ENCODE measurements at places on chromosomes 11 and 22.

DNA sequence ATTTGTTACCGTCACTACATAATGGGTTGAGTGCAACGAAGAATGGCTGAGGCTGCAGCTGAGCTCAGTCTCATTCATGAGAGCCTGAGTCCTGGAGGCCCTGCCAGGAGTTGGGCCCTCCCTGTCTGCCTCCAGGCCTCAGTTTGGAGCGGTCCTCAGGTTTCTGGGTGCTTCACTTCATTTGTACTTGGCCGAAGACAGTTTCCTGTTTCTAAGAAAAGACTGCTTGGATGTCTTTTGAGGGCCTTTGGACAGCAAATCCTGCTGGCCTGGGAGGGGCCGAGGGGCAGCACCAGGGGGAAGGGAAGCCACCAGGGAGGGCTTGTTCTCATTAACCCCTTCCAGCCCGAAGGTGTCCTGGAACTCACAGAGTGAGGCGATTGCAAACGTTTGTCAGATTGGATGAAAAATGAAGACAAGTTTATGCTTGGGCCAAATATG is 163.1 kb downstream of the ETS1 start:
- no peak for DNase-seq

GRCh38 chr11:27485930-27486773 is 13.6 kb upstream of the LGR4 start:
- DNase-seq = no peak

DNA sequence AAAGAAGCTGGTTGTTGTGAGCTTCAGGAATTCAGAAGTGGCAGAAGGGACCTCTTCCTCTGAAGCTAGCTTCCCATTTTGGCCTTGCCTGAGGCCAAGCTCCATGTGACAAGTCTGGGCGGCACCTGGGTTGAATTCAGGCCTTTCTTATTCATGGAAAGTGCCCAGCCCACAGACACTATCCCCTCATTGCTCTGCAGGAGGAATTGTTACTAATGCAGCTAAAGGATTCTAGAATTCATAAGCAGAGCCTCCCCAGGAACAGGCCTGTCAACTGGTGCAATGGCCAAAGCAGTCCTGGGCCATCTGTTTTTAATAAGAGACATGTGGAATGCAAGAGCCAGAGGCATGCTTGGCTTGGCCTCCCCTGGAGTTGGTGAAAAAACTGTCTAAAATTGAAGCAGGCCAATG is 71.4 kb downstream of the SLC1A2 start:
- DNase-seq = no peak

- DNase-seq = no peak
Observed at GRCh38 chr11:122214567-122214966, 98.6 kb upstream of the BLID start.

- no peak for DNase-seq
Observed at GRCh38 chr11:28476049-28476448, 367.9 kb downstream of the METTL15 start.

GRCh38 chr22:37095113-37095512 is 14.4 kb downstream of the TMPRSS6 start:
- no peak for DNase-seq

DNA sequence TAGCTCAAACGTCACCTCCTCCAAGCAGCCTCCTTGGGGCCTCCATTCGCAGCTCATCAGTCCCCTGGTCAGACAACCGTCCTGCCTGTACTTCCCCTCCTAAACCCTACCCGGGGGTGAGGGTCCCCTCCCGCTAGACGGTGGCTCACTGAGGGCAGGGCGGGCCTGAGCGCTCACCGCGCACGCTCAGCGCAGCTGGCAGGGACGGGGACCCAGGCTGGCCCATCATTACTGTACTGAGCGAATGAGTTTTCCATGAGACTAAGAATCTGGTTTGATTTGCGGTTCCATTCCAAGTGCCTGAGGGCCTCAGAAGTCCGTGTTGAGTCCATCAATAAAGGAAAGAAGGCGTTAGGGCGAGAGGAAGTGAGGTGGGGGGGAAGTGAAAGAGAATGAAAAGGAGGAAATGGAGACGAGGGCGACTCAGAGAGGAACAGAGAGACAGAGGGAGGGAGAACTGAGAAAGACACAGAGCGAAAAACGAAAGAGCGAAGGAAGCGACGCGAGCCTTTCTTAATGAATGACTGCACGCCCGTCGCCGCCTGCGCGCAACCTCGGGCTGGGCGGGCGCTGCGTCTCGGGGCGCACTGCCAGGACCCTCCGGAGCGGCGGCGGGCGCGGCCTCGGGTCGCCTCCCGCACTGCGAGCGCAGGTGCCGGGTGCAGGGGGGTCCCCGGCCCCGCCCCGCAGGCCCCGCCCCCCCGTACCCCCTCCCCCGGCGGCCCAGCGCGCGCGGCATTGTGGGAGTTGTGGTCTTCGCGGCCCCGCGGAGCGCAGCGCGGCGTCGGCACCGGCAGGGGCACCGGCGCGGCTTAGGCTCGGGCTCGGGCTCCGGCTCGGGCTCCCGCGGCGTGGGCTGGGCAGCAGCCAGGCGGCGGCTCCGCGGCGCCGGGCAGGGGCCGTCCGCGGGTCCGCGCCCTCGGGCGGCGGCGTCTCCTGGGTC is at the start of gene ASPHD2:
TSS of gene ASPHD2 (plus strand) at position 746 of the 943 bp plus-strand sequence. CDS start 4,356 bp downstream, outside the sequence.
- DNase-seq = peak; percentile 40

- DNase-seq = no peak
Observed at GRCh38 chr22:42716221-42716620, 4.4 kb downstream of the A4GALT start.

- DNase-seq = no peak
Observed at GRCh38 chr11:71188073-71188472, 64.3 kb downstream of the SHANK2 start.

Measured in NCI-H510A (cell line).